ENCODE measurements at places on chromosomes 12 and 14.

DNA sequence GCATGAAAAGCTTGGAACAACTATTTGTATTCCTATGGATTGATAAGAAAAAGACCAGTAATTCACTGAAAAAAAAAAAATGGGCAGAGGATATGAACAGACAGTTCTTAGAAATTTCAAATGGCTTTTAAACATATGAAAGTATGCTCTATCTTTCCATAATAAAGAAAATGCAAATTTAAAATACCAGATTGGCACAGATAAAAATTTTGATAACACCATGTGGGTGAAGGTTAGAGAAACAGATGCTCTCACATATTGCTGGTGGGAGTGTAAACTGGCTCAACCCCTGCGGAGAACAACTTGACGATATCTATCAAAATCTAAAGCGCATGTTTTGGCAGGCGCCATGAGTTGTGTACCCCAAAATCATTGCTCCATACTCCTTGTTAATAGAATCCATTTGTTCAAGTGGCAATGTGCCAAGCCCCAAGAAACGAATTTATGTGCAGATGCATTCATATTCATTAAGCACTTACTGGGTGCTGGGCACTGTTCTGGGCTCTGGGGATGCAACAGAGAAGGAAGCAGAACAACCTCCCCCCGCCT lies 29.5 kb upstream of the TMPO start:
- no peak for DNase-seq

DNA sequence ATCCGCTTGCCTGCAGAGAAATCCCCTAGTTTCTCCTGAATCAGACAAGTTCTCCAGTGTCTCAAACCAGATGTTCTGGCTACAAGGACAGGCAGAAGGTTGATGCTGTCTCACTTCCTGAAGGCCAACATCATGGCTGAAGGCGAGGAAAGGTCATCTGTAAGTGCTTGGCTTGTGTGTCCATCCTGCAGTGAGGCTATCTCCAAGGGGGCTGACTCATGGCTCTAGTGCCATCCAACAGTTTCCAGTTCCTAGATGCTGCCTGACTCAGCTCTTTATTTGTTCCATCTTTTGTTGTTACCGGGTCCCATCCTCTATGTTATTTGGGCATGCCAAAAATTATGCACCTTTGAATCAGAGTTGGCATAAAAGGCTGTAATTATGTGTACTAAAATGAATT lies 232.1 kb upstream of the TBX3 start:
- no peak for DNase-seq

DNA sequence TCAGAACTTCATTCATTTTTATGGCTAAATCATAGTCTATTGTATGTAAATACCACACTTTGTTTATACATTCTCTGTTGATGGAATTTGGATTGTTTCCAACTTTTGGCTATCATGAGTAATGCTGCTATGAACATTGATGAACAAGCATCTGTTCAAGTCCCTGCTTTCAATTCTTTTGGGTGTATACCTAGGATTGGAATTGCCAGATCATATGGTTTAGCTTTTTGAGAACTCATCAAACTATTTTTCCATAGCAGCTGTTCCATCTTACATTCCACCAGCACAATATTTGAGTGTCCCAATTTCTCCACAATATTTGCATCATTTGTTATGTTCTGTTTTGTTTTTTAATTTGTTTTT lies 52.3 kb upstream of the CCND2 start:
- no peak for DNase-seq

- DNase-seq = no peak
Measured at GRCh38 chr12:4217091-4217490, 56.5 kb upstream of the CCND2 start.

DNA sequence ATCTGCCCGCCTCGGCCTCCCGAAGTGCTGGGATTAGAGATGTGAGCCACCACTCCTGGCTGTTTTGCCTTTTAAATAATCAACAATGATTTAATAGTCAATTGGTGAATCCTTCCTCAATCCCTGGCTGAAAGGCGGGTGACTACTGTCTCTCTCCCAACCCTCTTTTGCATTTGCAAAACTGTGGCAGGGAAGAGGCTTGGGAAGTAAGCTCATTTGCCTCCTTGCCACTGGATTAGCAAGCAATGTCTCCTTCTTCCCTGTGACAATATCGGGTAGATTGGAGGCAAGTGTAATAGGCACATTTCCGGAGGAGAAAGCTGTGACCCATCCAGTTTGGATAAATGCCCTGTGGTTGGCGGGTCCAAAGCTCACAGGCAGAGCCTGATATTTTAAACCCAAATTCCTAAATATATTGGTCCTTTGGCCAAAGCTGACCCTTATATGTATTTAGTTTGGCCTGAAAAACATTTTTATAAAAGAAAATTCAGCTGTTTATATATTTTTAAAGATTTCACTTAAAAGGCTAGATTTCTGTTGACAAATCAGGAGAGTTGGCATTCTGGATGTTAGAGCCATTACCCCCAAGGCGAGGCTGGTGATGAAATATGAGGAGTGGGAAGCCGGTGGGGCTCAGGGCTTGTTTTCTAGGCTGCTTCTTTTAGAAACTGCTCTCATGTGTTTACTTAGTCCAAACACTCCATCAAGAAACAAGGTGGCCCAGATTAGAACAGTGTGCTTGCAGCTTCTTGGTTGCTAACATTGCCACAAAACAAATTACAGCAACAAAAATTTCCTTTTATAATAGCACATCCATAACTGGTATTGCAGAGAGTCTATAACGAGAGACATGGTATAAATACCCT lies 646.9 kb upstream of the TMEM132C start:
- no peak for DNase-seq

- DNase-seq = peak; percentile 85
Measured at GRCh38 chr12:111636209-111636945, 37.3 kb upstream of the ATXN2 start.

DNA sequence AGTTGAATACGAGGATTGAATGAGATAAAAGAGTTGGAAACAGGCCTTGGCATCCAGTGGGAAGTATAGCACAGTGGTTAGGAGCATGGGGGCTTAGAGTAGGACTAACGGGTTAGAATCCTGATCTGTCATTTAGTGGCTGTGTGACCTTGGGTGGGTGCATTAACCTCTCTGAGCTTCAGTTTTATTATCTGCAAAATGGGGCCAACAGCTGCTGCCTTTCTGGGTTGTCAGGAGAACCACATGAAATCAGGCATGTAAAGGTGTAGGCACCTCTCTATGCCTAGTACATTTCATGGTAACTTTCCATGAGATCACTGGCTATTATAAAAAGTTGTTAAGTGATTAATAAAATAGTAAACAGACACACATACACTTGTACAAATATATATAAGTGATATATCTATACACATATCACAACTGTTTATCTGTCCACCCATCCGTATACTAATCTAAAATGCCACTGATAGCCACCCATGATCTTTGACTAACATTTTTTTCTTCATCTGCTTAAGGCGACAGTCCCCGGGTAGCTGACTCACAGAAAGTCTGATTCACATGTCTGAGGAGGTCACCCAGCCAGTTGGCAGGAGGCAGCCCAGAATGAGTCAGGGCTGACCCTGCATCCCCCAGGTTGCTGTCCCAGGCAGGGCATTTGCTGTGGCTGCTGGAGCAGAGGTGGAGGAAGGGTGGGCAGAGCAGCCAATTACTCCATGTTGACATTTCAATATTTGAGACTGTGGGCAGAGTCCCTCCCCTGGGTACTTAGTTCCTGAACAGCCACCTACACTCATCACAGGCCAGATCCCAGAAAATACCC lies 125.6 kb upstream of the NOS1 start:
- DNase-seq = no peak

GRCh38 chr12:5014269-5014668 lies 29.4 kb upstream of the KCNA5 start:
- DNase-seq = no peak

DNA sequence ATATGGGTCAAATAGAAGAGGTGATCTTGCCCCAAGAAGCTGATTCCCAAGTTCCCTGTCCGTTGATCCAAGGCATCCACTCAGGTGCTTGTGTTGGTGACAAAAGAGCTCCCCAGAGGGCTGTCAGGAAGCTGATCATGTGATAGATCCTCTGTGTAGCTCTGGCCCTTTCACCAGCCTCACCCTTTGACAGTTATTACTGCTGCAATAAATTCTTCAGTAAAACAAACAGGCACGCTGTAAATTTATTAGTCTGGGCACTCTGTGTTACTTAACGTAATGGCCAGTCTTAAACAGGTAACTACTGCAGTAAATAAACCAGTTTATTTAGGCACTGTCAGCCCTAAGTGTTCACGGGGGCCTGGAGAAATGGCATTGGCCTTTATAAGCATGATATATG lies 473.9 kb downstream of the BCL11B start:
- no peak for DNase-seq

GRCh38 chr12:91990525-91990924 lies 155.1 kb downstream of the BTG1 start:
- no peak for DNase-seq

GRCh38 chr14:80954687-80955299 lies 628 bp upstream of the TSHR start:
- DNase-seq = peak; percentile 92

GRCh38 chr12:109962398-109962797 lies 33.8 kb downstream of the GIT2 start:
- DNase-seq = no peak

DNA sequence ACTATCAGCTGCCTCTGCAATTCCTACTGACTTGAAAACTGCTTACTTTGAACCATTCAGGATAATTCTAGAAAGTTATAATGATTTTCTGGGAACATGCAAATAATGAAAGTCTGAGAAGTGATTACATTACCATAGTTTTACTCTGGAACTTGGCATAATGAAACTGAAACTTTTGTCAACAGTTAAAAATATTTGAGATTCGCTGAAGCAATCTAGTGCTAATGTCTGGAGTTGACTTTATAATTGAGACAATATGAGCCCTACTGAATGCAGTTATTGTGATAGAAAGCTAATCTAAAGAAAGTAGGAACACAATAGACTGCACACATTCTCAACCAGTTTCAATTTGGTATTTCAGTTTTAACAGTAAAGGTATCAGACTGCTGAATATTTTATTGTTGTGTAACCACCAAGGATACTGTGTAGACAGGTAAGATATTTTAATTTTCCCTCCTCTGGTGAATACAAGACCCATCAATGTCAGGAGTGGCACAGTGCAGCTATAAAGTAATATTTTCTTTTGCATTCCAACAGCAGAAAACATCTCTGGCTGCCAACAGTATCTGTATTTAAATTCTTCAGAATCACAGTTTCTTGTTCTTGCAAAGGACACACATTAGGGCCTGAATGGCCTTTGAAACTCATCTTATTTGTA lies 483.5 kb downstream of the ATP23 start:
- DNase-seq = no peak

- DNase-seq = no peak
Measured at GRCh38 chr12:88986056-88986455, 366.2 kb downstream of the DUSP6 start.

GRCh38 chr14:96626916-96627315 lies 124.7 kb downstream of the PAPOLA start:
- peak; percentile 58 for DNase-seq

DNA sequence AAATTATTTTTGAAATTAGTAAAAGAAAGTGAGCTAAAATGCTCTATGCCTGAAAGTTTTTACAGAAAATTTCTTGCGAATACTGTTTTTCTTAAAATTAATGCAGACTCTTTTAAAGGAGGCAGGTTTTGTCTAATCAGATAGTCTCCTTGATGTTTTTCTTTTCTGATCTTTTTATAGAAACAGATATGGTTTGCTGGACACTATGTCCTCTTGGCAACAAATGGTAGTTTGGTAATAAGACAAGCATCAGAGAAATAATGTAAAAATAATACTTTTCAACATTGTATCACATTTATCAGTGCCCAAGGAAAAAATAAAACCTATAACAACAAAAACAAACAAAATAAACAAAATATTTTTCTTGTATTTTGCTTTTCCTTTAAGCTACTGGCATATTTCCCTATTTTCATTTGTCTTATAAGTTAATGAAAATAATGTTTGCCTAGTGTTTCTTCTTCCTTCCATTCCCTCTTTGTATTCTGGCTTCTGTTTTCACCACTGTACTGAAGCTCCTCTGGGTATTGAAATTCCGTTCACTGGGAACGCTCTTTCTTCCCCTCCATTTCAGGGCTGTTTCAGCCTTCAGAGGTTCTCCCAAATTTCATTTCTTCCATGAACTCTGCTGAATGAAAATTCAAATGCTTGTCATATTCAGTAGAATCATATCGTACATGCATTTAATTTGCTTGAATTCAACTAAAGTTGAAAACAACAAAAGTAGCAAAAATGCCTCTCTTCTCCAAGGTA lies 115.3 kb downstream of the TRMT5 start:
- DNase-seq = no peak

- DNase-seq = no peak
Measured at GRCh38 chr12:101009274-101009673, 200.8 kb downstream of the SLC5A8 start.

- peak; percentile 91 for DNase-seq
Measured at GRCh38 chr12:49233842-49234526, 30.9 kb upstream of the TUBA1C start.

GRCh38 chr14:86035882-86036281 lies 505.9 kb downstream of the FLRT2 start:
- no peak for DNase-seq

DNA sequence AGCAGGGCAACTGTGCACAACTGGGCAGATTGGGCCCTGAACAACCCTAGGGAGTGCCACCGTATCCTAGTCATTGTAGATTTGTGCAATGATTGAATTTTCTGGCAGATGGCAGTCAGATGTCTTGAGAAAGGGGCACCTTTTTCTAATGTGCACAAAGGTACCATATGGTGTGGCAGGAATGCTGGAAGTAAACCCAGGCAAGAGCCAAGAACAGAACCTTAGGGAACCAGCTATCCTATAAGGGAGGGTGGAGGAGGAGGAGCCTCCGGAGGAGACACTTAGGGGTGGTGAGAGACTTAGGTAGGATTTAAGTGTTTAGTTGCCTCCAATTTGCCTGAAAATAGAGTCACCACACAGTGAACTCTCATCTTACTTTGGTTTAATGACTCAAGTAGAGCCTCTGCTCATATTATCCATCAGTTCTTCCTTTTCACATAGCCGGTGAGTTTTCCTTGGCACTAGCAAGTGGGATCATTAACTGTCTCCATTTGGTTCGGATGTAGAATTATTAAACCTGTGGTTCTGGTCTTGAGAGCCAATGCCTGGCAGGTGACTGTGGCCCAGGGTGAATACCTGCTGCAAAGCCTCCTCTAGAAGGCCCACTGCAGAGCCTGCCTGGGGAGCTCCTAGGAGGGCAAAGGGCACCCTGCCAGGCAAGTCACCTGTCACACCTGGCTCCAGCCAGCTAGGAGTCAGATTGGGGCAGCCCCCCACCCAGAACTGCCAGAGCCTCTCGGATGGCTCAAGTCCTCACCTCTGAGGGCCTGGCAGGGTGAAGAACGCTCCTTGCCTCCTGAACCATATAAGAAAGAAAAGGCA lies 184.4 kb upstream of the HIF1A start:
- DNase-seq = no peak

GRCh38 chr12:100643246-100643645 lies 69.8 kb downstream of the GAS2L3 start:
- no peak for DNase-seq

GRCh38 chr14:69183735-69184134 lies 7.6 kb upstream of the EXD2 start:
- DNase-seq = no peak

- DNase-seq = no peak
Measured at GRCh38 chr12:98224584-98225221, 290.7 kb upstream of the TMPO start.
